Testis (tissue), 5 donors: ENCODE measurements at places on chromosomes 3 and 15. TPM values are rescaled to one million over a fixed set of nuclear protein-coding genes. Genes with fewer than 3 reads are reported as not detected.

DNA sequence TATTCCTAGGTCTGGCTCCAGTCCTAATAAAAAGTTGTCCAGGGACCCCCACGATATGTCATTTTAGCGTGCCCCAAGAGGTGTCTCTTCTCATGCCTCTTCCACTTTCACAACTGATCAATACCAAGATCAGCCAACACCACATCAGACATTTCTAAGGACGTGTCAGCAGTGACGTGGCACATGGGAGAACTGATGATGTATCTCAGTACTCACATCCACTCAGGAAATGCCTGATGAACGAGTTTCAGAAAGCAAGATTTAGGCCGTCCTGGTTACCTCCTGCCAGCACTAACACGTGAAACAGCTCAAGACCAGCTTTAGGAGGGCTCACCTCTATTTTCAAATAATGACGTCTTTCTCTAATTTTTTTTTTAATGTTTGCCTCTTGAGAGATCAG is 19.6 kb downstream of the VGLL4 start:
- no peak for DNase-seq

DNA sequence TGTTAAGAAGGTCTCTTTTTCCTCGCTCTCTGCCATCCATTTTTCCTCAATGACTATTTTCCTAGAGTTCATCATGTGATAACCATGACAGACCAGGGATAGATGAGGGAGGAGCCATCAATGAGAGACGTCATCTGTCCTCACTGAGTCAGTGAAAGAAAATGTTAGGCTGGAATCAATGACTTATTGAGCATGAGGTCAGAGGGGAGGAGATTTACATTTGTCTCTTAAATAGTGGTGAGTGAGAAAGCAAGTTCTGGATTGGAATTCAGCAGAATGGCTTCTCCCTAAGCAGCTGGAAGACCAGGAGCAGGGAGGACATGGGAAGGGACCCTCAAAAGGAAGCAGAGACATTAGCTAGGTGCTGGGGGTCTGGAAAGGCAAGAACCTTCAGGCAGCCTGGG is 28.2 kb upstream of the USP3 start:
- DNase-seq, result no peak

DNA sequence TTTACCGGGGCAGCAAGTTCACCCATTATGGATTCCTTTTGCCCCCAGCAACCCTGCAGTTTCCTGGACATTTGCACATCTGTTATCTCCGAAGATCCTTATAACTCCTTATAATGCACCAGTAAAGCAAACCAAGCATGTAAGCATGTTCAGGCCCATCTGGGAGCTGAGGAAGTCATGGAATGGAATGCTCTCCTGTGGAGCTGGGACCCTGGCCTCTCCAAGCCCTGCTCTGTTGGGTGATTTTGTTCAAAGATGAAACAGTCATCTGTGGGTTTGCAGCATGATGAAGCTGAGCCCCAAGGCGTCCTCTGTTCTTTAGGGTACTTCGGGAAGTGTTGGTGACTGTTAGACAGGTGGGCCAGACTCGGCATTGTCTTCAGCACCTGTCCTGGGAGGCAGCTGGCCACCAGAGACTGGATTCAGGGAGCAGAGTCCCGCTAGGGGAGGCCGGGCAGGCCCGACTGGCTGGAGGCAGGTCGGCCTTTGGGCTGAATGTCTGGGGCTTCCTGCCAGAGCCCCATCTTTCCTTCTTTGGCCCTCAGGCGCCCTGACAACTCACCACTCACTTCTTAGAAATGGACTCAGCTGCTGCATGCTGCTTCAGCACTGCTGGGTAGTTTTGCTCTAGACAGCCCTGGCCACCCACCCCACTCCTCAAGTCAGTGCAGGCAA is 3.9 kb downstream of the DNAH1 start:
- DNase-seq, result no peak

GRCh38 chr3:12875857-12876836 is 34.8 kb upstream of the RPL32 start:
- DNase-seq, result peak; percentile 74

- DNase-seq, result no peak
Measured at GRCh38 chr3:20511863-20512505, 326.0 kb upstream of the SGO1 start.

GRCh38 chr3:139674571-139675260 is 3.1 kb downstream of the NMNAT3 start:
- DNase-seq, result no peak

DNA sequence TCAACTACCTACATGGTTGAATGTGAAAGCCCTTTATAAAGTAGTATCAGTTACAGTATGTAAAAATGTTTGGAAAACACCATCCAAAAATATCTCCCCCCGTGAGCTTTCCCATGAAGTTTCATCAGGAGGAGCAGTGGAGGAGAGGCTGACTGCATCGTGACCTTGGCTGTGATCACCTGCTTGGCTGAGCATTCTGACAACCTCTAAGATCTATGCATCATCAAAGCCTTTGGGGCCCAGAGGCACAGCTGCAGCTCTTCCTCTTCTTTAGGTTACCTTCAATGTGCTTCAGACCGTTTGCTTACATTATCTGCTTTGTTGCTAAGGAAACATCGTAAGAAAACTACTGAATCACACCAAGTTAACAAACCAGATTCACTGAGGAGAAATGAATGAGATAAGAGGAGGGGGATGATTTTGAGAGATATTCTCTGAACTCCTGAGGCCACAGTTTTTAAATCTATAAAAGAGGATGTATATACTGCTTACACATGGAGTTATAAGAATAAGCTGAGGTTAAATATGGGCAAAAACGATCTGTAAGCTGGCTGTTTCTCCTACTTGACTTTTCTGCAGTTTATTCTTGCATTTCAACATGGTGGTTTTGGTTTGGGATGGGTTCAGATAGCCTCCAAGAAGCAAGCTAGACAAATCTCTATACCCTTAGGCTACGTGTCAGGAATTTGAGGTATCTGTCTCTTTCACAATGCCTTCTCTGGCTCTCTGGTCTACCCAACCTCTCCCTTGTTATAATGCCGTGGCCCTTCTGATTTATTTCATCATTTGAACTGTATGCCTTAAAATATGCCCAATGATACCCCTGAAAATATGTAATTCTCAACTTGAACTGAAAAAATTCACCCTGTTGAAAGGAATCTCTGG is 4.0 kb downstream of the GCSAM start:
- DNase-seq, result no peak

DNA sequence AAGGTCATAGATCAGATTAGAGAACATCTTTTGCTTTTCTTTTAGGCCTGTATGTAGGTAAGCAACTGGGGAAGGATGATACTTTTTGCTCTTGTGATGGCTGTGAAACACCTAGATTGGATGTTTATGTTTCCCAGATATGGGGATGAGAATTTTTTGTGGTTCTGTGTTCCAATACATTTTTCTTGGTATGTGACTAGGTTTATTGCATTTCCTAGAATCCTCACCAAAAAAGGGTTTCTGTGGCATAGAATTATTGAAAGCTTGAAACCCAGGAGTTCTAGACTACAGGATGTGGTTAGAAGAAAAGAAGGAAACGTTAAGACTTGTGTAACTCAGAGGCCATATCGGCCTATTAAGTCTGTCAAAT is 25.8 kb downstream of the OXNAD1 start:
- no peak for DNase-seq

- no peak for DNase-seq
Measured at GRCh38 chr15:62966294-62967078, 76.1 kb upstream of the TPM1 start.

DNA sequence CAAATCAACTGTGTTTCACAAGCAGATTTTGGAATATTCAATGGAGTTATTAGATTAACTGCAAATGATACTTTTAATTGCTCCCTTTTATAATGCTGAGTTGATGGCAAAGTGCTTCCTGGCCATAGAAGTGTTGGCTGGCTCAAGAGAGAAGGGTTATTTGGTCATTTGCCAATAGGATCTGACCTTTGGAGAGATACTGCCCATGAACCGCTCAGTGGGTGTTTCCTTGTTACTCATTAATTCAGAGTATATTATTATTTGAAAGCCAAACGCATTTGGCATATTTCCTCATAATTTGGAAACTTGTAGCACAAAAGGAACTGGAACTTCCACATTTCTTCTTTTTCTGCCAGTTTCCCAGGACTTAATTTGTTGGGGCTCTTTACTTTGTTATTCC is 234.7 kb downstream of the CDIN1 start:
- DNase-seq, result no peak

DNA sequence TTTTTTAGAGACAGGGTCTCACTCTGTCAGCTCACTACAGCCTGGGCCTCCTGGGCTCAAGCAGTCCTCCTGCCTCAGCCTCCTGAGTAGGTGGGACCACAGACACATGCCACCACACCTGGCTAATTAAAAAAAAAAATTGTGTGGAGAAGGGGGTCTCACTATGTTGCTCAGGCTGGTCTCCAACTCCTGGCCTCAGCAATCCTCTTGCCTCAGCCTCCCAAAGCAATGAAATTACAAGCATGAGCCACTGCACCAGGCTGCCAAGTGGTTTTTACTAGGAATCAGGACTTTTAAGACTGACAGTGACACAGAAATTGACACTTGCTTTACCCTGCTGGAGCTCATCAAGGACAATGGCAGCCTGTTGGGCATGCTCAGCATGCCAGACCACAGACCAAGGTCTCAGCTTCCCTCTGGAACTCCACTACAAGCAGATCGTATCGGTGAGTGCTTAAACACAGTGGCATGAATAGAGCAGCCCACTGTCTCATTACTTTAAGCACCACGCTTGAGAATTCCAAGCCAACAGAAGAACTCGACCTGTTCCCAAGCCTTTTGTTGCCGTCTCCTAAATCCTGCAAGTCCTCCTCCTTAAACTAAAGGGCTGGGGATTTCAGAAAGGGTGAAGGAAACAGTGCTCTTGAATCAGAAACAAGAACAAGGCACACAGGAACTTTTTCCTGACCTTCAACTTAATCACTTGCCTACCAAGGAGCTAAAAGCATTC is 41.4 kb downstream of the EOMES start:
- DNase-seq, result no peak

GRCh38 chr3:33729993-33730392 is 11.9 kb upstream of the CLASP2 start:
- DNase-seq, result no peak

DNA sequence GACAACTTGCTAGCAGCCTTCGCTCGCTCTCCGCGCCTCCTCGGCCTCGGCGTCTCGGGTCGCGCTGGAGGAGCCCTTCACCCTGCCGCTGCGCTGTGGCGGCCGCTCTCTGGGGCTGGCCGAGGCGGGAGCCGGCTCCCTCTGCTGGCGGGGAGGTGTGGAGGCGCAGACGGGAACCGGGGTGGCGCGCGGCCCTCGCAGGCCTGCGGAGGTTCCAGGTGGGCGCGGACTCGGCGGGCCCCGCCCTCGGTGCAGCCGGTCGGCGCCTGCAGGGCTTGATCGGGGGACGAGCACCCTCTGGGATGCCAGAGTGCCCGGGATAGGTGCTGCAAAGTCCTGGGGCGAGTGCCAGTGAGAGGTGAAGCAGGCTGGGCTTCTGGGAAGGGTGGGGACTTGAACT is 989.9 kb downstream of the ROBO2 start:
- DNase-seq, result peak; percentile 62

DNA sequence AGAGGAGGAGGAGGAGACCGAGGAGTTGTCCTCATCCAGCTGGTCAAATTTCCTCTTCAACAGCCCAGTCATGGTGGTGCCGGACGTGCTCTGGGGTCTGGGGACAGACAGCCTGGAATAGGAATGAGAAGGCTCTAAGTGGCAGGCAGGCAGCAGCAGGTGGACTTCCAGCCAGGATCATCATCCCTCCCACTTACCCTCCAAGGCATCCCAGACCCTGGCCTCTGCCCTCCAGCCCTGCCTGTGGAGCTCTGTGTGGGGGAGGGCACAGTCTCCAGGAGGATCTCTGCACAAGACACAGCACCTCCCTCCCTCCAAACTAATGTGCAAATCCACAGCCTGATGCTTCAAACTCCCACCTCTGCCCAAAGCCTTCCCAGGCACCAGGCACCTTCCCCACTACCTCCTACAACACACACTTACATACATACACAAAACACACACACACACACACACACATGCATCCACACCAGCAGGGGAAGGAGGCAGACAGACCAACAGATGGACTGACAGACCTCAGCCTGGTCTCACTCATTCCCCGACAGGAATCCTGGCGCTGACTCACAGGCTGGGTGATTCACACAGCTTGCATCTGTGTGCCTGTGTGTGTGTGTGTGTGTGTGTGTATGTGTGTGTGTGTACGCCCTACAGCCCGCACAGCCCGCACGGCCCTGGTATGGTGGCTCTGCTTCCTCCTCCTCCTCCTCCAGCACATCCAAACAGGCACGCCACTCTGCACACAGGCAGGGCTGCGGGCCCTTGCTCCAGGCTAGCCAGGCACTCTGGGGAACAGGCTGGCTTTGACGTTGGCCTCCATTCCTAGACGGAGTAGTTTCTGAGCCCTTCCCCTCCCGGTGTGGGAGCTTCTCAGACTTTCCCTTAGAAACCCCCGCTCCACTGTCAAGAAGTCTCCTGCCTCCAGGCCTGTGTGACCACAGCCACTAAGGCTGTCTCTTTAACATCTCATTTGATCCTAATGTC is 6.5 kb downstream of the CSRNP1 start:
- DNase-seq, result peak; percentile 64

- no peak for DNase-seq
Measured at GRCh38 chr3:98532275-98532637, 478 bp downstream of the GPR15 start.

The BLM gene
- 6.7 TPM for total RNA-seq

The NRG4 gene
- 10.8 TPM for total RNA-seq

The DUOXA2 gene
- total RNA-seq, result 0.31 TPM

The C15orf39 gene
- total RNA-seq, result 167 TPM

The RUVBL1 gene
- total RNA-seq, result 42.9 TPM

The MKRN2OS gene
- not detected for total RNA-seq

The MASP1 gene
- 0.55 TPM for total RNA-seq

The SLC38A3 gene
- total RNA-seq, result 4.3 TPM

The LINGO1 gene
- total RNA-seq, result 16.6 TPM
